Stimulated activated naive CD4-positive, alpha-beta T cell (primary cell): ENCODE measurements at places on chromosomes 7 and 10.

DNA sequence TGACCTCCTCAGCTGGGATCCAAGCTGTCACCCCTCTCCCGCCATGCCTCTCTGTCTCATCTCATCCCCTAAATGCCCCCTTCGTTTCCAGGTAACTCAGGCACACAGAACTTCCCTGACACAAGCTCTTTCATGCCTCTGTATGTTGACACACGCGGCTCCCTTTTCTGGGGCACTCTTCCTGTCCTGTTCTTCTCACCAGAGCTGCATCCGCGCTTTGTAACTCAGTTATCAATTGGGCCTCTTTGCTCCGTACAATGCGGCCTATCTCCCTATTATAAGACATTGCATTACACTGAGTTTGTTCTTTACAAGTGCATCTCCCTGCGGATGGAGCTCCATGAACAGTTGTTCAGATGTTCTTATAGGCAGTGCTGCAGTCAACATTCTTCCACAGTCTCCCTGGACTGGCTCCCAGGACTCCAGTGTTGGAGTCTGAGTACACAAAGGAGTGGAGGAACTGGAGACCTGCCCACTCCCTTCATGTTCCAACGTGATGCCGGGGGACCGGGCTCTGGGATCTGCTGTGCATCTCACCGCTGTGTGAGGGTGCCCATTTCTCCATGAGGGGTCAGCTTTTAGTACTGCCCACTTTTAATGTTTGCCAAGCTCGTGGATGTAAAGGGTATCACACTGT is 56.9 kb upstream of the TNS3 start:
- DNase-seq: no peak

DNA sequence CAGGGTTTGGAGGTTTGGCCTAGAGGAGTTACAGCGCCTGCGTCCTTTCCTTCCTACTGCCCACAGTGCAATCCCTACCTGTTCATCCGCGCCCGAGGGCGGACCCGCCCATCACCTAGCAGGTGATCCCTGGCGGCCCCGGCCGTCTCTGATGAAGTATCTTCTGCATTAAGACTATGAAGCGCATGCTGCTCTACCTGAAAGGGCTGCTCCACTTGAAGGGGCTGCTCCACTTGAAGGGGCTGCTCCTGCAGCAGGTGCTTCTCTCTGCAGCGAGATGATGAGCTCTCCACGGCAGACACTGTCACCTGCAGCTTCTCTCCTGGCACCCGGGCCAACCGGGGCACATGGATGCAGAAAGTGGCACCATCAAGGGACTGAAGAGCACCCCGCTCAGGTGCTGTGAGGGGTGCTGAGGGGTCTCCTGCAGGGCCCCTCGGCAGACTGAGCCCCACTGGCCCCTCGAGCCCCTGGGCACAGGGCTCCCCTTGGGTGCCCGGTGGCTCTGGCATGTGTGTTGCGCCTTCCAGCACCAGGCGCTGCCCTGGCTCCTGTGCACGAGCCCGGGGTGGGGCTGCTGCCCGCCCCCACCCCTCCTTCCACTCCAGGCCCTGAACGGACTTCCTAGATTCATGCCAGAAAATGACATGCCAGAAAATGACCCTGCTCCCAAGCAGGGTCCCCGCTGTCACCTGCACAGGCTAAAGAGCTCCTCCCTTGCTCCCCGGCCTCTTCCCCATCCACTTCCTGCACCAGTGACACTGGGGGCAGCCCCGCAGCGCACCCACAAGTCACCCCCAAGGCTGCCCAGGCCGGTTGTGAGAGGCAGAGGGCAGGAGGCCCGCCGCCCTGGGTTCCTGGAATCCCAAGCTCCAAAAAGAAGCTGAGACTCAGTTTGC is 29.4 kb downstream of the WDR86 start:
- DNase-seq: no peak

DNA sequence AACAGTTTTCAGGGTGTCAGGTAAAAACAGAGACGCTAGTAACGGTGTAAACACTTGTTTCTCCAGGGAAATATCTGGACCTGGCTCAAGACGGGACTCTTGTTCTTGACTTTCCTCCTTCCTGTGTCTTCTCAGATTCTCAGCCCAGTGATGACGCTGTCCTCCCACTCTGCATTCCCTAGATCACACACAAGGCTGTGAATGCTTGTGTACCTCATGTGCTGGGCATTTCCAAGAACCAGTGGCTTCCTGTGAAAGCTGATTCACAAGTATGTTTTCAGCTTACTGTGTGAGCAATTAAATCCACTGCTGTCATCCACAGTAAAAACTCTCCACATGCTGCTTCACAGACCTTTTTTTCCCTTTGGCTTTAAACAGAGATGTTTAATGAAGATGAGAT is 193.8 kb upstream of the DPP6 start:
- no peak for DNase-seq

- DNase-seq: peak; percentile 52
These were observed at the start of gene TTYH3 for GRCh38 chr7:2631946-2632732. Gene TTYH3 (plus strand): TSS chr7:2631986. CDS start chr7:2632156, 170 bp downstream.

DNA sequence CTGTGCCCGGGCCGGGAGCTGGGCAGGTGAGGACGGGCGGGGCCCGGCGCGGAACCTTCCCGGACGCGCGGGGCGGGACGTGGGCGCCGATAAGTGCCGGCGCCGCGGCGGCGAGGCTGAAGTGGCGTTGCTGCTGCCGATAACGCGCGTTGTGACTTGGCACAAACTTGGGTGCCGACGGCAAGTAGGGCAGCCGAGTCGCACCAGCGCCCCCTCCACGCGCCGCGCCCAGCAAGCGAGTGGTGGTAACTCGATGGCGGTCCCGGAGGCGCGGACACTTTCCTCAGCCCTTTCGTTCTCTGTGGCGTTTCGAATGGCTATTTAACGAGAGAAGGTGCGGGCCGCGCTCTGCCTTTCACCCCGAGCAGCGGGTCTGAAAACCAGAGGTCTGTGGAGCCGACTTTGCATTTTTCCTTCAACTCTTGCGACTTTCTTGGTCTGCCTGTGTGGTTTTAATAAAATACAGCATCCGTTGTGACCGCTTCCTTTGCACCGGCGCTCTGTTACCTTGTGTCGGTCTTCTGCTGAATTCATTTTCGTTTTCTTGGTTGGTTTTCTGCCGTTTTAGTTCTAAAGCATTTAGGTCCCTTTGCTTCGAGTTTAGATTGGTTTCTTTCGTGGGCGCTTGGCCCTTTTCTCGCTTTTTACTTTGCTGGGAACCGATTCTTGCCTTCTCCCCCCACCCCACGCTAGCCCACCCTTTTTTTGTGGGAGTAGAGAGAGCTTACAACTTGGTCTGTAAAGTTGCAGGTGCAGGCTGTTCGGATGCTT is 701 bp downstream of the STK17A start:
- DNase-seq: peak; percentile 80

GRCh38 chr7:97421307-97421930 is 303.9 kb downstream of the SDHAF3 start:
- no peak for DNase-seq

DNA sequence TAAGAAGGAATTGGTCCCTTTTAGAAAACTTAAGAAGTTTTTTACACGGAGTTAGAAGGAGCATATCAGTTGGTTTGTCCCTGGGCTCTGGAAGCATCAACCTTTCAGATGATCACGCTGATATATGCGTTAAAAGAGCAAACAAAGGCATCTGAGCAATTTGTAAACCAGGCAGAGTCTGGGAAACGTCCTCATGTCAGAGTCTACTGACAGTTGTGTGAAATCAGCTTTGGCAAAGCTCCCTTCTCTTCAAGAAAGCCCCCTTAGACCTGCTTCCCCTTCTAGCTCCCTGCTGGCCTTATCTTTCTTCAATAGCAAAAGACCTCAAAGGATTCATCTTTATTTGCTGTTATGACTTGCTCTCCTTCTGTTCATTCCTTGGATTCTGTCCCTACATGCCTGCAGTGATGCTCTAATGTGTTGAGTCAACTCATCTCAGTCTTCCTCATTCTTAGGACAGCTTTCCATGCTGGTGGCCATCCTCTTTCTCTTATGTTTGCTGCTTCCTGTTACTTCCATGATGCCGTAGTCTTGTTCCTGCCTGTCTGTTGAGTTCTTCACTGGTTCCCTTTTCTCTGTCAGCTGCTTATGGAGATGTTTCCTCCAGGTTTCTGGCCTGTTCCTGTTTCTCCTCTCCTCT is 106.5 kb upstream of the BMPER start:
- DNase-seq: no peak

GRCh38 chr10:126302826-126303665 is 85.2 kb downstream of the ADAM12 start:
- no peak for DNase-seq

GRCh38 chr7:152180587-152180986 is 155.1 kb downstream of the GALNT11 start:
- DNase-seq: no peak

DNA sequence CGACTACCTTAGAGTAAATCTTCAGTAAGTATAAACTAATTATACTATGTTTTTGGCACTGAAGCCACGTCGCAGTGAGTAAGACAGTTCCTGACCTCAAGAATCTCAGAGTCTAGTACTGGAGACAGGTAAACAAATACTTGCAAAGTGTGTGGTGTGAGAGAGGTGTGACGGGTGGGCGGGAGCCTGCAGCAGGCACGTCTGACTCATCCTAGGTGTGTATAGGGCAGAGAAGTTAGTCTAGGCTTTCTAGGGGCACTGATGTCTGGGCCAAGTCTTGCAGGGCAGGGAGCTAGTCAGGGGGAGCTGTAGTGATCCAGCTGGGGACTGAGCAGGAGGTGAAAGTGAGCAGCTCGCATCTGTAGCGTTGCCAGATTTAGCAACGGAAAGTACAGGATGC is 35.9 kb upstream of the SFTPD start:
- no peak for DNase-seq

DNA sequence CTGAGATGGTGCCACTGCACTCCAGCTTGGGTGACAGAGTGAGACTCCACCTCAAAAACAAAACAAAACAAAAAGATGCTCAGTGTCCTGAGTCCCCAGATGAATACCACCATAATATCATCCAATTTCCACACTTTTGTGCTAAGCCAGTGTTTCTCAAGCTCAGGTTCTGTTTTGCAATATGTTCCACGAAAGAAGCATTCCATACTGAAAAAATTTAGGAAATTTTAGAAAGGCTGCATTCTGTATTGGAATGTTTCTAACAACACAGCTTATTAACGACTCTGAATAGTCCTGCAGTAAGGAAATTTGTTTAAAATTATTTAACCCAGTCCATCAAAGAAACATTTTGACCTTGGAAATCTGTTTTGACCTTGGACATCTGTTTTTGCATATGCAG is 142.4 kb downstream of the EPC1 start:
- no peak for DNase-seq

DNA sequence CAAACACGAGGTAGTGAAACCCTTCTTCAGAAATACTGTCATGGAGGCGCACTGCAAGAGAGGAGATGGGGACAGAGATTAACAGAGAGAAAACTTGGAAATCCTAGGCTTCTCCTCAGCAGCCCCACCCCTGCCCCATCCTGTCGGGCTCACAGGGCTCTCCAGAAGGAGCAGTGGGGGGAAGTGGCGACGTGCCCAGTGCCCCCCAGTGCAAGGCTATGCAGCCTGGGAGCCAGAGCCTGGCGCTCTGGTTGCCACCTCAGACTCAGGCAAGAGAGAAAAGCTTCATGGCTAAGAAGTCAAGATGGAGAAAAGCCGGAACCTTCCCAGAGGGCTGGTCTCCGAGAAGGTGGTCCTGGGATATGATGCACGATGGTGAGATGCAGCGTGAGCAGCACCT is 21.2 kb downstream of the CAMK2G start:
- DNase-seq: no peak

GRCh38 chr10:27399871-27400270 is 104.2 kb upstream of the RAB18 start:
- DNase-seq: no peak

- no peak for DNase-seq
These were observed 411.9 kb downstream of the TFEC start for GRCh38 chr7:115618676-115619075.

DNA sequence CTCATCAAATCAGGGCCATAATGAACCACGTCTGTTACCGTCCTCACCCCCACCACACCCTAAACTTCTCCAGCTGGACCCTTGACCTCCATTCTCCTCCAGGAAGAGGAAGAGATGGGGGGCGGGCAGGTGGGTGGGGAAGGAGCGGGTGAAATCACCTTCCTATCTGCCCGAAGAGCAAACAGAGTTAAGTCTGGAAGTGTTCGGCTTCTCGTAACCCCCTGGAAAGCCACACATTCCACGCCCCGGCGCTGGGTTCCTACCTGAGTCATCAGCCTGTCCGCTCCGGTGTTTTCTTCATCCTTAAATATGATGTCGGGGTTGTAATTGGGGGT is 736 bp downstream of the SHH start:
- no peak for DNase-seq

GRCh38 chr10:18308600-18308999 is 168.4 kb downstream of the CACNB2 start:
- no peak for DNase-seq

- no peak for DNase-seq
These were observed 250.2 kb upstream of the PTER start for GRCh38 chr10:16186564-16186963.

GRCh38 chr10:21145751-21146435 is 248.8 kb upstream of the NEBL start:
- no peak for DNase-seq

GRCh38 chr7:41529831-41530230 is 173.1 kb downstream of the INHBA start:
- DNase-seq: no peak

DNA sequence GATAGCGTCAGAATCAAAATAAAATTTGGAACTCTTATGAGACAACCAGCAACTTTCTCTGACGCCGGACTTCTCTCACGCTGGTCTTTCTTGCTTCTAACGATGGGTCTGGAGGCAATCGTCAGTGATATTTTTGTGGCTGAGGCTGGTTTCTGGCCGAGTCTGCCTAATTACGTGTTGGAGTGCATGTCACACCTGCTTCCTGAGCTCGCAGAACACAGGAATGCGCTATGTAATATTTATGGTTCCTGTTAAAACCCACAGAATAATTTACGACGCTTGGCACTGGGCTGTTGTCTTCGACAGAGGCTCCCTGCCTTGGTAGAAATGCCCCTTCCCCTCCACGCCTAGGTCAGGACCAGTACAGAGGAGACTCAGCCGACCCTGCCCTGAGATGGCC is 64.9 kb downstream of the NPTX2 start:
- DNase-seq: no peak

DNA sequence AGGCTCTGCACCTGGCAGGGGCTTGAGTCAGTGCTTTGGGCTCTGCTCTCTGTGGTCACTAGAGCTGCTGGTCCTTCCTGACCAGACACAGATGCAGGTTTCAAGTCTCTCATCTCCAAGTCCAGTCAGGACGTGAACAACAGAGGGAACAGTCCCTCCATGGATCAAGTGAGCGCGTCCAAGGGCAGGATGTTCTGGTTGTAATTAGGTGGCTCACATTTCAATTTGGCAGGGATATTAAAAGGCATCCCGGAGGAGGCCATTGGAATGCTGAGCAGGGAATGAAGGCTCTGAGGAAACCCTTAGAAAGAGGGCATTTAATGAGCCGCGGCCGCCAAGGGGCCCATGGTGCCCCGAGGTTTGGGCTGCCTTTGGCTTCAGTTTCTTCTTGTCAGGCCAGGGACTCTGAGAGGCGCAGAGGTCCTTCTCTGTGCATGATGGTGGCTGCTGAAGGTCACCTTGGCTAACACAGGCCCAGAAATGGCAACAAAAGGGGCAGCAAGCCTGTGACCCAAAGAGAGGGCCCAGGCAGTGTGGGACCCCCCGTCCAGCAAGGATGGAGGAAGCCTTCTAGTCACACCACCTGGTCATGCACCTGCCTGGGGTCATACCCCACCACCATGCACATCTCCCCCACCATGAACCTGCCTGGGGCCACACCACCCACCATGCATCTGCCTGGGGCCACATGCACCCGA is 30.7 kb upstream of the INPP5A start:
- no peak for DNase-seq

GRCh38 chr7:66529883-66530610 is 98.6 kb upstream of the KCTD7 start:
- DNase-seq: no peak

GRCh38 chr10:28533186-28533564 is 257 bp downstream of the WAC start:
- no peak for DNase-seq

- no peak for DNase-seq
These were observed 98.9 kb downstream of the LHPP start for GRCh38 chr10:124560377-124561105.
